ENCODE measurements at places on chromosomes 4 and X. TPM values are rescaled to one million over a fixed set of nuclear protein-coding genes. Genes with fewer than 3 reads are reported as not detected.

- DNase-seq = no peak
Measured at GRCh38 chrX:95945528-95945927, 739.1 kb upstream of the DIAPH2 start.

GRCh38 chrX:39528161-39528916 lies 569.4 kb downstream of the BCOR start:
- DNase-seq = no peak

GRCh38 chr4:118968813-118969212 lies 80.2 kb downstream of the SYNPO2 start:
- no peak for DNase-seq

DNA sequence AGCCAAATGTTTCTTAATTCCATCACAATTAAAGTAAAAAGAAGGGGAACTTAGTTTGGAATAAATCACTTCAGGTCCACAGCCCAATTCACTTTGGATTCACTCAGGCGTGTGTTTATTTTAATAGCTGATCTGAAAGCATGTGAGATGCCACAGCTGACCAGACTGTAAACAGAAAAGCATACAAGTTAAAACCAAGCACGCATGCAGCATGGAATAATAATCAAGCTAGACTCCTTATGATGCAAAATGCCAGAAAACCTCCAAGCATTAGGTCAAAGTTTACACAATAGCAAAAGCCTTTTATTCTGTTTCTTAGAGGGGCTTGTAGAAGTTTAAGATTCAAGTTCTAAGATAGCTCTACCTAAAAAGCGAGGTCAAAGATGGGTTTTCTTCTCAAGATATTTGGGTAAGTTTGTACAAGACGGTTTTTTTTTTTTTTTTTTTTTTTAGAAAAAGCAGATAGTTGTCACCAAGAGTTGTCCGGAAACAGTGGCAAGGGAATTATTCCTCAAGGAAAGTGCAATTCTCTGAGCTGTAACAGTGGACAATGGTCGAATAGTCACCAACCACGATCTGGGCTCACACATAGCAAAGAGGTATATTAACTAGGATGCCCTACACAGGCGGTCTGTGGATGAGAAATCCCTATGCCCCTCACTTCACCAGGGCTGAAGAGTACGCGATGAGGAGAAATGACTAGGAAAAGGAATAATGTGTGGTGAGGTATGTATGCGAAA lies 763 bp upstream of the PRRG1 start:
- DNase-seq = peak; percentile 73

GRCh38 chr4:108171339-108172230 lies 2.9 kb upstream of the LEF1 start:
- no peak for DNase-seq

GRCh38 chr4:89293299-89293698 lies 14.3 kb downstream of the GPRIN3 start:
- DNase-seq = no peak

DNA sequence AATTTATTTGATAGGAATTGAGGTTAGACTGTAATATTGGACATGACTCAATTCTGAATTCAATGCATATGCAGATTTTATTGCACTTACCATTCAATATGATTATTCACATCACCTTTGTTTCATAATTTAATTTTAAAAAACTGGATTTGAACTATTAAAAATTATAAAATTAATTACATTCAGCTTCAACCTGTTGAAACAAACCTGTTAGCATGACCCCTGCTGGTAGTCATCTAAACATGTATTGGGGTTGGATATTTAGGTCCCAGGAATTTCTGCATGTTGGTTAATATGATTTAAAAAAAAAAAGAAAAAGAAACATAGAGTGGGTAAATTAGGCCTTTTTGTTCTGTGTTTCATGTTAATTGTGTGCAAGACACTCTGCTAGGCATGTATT lies 85.9 kb downstream of the ARSJ start:
- DNase-seq = no peak

DNA sequence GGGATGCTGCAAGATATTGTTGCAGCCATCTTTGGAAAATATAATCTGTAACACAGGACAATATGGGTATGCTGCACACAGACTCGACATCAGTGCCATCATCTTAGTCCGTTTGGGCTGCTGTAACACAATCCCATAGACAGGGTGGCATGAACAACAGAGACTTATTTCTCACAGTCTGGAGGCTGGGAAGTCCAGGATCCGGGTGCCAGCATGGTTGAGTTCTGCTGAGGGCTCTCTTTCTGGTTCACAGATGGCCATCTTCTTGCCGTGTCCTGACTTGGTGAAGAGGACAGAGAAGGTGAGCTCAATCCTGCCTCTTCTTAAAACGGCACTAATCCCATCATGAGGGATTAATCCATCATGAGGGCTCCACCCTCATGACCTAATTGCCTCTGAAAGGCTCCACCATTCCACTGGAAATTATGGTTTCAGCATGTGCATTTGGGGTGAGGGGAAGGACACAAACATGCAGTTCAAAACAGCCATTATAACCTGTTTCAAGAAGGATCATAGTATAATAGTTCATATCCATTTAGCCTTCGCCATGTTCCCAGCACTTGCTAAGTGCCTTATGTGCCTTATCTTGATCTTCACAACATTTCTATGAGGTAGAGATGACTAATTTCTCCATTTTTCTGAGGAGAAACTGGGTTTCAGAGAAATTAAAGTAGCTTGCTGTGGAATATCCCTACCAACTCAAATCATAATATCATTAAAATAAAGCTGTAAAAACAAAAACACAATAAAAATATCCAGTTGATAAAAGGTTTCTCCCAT lies 27.9 kb upstream of the SPP1 start:
- DNase-seq = no peak

The PTTG2 gene
- not detected for total RNA-seq

The F8A1 gene
- 6.4 TPM for total RNA-seq

The ZNF718 gene
- 0.02 TPM for total RNA-seq
